ENCODE measurements at places on chromosomes 12 and 14.

GRCh38 chr14:87952307-87953094 lies 40.5 kb downstream of the GALC start:
- DNase-seq, result no peak

GRCh38 chr14:84340938-84341337 lies 1189.0 kb upstream of the FLRT2 start:
- no peak for DNase-seq

DNA sequence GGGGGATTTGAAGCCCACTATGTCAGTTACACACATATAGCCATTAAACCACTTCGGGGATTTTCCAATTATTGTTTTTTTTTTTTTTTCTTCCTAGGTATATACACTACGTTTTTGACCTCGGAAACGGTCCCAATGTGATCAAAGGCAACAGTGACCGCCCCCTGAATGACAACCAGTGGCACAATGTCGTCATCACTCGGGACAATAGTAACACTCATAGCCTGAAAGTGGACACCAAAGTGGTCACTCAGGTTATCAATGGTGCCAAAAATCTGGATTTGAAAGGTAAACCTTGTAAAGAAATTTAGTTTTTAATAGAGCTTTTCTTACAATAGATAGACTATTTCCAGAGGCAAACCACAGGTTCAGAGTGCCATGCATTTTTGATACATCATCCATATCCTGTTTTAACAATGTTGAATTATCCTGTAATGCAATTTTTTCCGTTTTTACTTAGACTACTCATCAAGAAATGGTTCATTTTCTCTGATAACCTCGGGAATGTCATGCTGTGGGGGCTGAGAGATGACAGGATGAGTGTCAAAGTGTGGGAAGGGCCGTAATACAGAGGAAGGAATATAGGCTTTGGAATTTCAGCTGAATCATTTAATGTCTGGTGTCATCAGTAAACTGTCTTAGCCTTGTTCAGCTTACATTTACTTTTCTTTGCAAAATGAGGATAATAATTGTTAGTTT lies 797.1 kb downstream of the NRXN3 start:
- no peak for DNase-seq

GRCh38 chr12:108947097-108947496 lies 67.2 kb downstream of the DAO start:
- no peak for DNase-seq

- DNase-seq, result peak; percentile 9
Measured at GRCh38 chr12:27094726-27095125, 12.3 kb upstream of the C12orf71 start.

DNA sequence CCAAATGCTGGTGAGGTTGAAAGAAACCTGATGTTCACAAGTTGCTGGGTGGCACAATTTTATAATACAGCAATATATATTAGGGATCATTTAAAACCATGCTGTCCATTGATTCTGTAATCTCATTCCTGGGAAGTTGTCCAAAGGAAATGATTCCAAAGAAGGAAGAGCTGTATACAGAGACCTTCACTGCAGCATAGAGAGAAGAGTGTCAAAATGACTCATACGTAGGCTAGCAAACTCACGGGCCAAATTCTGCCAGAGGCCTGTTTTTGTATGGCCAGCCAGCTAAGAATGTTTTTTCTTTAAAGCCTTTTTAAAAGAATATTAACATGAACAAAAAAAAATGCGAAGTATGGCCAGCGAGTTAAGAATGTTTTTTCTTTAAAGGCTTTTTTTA lies 69.2 kb upstream of the MED13L start:
- no peak for DNase-seq

- no peak for DNase-seq
Measured at GRCh38 chr14:79304279-79304678, 907.0 kb downstream of the DIO2 start.

DNA sequence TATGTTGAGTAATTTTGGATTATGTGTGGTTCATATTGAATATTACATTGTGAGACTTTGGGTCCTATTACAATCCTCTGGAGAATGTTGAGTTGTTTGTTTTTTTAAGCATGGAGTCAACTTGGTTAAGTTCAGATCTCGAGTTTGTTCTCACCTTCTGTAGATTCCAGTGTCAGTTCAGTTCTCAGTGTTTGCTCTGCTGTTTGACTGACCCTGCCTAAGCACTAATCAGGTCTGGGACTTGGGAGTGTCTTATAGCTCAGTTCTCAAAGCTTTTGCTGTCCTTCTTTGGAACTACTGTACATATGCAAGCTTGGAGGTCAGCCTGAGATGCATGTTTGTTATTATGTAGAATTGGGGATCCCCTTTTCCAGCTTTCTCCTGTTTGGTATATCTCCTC lies 63.1 kb downstream of the DIP2B start:
- DNase-seq, result no peak

DNA sequence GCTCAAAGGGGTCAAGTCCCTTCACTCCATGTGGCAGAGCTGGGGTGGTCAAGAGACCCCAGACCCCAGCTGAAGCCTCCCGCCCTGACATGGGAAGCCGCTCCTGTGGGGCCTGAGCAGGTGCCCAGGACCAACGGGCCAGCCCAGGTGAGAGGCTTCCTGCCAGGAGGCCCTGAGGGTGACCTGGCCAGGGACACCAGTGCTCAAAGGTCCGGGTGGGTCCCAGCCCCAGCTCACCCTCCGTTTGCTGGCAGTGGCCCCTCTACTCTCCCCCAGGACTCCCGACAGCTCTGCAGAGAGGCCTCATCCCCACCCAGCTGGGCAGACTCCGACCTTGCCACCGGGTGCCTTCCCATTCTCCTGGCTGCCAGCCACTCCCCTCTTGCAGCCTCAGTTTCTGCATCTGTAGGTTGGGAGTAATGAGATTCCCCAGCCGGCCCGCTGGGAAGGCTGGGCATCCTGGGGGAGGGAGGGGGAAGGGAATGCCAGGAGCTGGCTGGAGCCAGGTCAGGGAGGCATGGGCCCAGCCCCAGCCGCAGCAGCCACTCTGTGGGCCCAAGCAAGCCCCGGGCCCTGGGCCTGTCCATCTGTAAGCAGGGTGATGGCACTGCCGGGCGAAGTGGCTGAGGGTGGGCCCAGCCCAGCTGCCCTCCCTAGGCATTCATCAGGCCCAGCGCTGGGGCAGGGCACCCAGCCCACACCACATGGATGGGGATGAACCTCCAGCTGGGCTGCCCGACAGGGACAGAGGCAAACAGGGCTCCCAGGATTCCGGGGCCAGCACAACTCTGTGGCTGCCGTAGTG lies 10.3 kb upstream of the INF2 start:
- no peak for DNase-seq

DNA sequence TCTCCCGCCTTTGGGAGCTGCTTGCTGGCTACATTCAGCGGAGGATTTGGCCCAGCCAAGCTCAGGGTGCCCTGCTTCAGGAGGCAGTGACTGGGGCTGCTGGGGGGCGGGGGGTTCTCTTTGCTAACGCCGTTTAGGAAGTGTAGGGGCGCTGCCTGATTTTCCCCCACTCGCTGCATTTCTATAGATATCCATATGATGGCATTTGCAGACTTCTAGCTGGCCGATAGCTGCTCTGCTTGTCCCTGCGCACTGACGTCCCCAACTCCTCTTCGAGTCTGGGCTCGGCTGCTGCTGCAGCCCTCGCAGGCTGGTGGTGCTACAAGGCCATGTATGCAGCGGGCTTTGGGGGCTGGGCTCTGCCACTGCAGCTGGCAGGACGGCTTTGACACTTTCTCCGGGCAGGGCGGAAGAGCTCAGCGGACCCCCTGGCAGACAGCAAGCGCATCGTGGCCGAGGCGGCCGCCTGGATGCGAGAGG lies 3.1 kb downstream of the LRFN5 start:
- DNase-seq, result peak; percentile 85

DNA sequence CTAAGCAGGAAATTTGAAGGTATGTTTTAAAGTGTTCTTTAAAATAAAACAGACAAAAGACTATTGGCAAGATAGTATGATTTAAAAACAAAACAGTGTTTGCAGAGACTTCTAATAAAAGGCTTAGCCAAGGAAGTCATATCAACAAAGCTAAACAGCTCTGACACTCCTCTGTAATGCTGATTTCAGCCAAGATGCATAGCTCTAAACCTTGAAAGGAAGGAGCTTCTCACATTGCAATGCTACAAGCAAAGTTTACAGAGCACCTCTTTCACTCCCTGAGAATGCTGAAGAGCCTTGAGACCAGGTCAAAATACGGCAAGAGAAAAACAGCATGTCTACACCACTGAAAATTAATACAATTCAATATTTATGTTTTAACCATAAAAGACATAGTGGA lies 51.8 kb downstream of the PARP11 start:
- no peak for DNase-seq

- DNase-seq, result no peak
Measured at GRCh38 chr12:72618764-72619163, 346.6 kb downstream of the TRHDE start.

- DNase-seq, result no peak
Measured at GRCh38 chr12:62622177-62622576, 155.6 kb downstream of the MON2 start.

DNA sequence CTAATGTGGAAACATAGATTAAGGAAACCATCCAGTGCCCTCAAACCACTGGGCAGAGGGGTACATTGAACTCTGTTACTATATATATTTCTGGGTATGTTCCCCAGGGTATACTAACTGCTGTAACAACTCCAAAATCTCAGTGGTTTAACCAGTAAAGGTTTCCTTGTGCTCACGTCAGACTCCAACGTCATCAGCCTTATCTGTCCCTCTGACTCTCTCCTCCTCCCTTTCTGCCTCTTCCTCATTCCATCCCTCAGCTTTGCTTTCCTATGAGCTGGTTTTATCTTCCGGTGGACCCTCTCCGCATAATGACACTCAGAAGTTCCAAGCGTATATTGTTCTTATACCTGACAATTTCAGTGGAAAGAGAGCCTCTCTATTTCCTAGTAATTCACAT lies 21.2 kb upstream of the SMCO2 start:
- no peak for DNase-seq

- no peak for DNase-seq
Measured at GRCh38 chr14:79972230-79972629, 239.1 kb downstream of the DIO2 start.

Measured in Kasumi-1 (cell line).